Activated T-cell treated with anti-CD3 and anti-CD28 coated beads, Interleukin-2, amount 50 U/mL, for 1 hour (primary cell): ENCODE measurements at places on chromosomes 2 and 18.

DNA sequence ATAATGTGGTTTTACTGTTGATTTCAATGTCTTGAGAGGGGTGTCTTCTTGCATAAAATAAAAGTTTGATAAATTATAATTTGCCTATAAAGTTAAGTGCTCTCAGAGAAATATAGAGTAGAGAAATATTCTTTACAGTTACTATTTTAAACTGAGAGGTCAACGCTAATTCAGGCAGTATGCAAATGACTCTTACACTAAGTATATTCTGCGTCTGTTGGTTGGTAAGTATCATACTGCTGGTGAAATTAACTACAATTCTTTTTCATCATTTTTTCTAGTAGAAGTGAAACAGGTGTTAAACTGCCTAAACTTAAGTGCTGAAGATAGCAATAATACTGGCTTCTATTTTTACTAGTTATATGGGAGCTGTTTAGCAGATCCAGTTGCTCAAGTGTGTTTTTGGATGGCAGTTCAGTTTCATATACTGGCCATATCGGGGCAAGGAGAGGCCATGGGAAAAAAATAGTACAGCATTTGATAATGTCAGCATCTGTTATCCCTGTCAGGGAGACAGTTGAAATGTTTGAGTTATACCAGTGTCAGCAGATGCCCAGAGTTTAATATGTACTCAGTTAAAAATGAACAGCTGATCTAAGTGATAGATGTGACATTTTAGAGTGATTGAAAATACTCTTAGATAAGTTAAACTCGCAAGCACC lies 86.2 kb downstream of the MIB1 start:
- no peak for DNase-seq

- DNase-seq = no peak
Measured at GRCh38 chr18:56575819-56576663, 62.4 kb downstream of the TXNL1 start.

- no peak for DNase-seq
Measured at GRCh38 chr2:158357699-158358098, 98.9 kb downstream of the CCDC148 start.

- no peak for DNase-seq
Measured at GRCh38 chr18:44818668-44819403, 138.1 kb downstream of the SETBP1 start.

- no peak for DNase-seq
Measured at GRCh38 chr2:208686665-208687064, 280.1 kb downstream of the PTH2R start.

GRCh38 chr2:38427936-38428335 lies 50.9 kb upstream of the ATL2 start:
- no peak for DNase-seq

DNA sequence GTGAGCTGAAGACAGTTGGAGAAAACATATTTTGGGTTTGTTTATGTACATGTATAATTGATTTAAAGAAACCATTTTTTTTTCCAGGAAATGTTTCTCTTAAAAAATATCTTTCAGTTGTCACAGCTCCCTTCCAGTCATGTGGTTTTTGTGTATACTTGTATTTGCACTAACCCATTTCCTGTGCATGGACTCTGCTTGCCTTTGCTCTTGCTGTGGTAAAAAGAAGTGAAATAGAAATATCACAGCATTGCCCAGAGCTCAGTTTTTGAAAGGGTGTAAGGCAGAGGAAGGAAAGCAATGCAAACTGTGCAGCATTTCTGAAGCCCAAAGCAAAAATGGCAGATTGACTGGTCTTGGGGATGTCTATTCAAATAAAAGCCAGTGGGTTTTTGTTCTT lies 10.4 kb upstream of the DOCK10 start:
- DNase-seq = no peak

GRCh38 chr18:48855422-48856377 lies 95.1 kb downstream of the SMAD7 start:
- no peak for DNase-seq

GRCh38 chr2:72914589-72915319 lies 2.6 kb upstream of the EMX1 start:
- DNase-seq = no peak

GRCh38 chr2:227360351-227360750 lies 18.8 kb downstream of the TM4SF20 start:
- DNase-seq = no peak

DNA sequence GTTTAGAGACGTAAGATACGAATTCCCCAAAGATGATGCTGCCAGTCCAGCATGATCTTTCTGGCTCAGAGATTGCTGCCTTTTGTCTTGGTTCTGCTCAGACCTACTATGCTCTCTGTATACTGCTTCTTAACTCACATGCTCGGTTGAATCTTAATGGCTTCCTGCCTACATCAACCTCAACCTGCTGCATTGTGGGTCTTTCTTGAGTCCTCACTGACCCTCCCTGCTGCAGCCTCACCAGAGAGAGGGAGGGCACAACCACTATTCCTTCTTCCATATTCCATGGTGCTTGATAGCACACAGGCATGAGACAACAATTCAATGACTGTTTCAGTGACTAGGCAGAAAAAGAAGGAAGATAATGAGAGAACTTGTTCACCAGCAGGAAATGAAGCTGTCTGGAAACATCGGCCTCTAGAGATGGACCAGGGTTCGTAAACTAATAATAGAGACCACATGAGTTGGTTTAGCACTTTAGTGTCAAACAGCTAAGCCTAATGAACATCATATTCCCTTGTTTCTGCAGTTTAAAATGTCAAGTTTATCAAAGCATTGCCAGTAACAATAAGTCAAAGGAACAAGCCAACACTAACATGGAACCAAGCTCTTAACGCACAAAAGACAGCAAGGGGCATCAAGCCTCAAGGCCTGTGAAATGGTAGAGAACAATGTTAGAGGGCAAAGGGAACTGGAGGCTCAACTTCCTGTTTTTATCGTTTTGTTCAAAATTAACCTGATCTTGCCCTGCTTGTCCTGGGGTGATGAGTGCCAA lies 333.9 kb downstream of the PDE11A start:
- DNase-seq = no peak

GRCh38 chr2:42009657-42010580 lies 37.9 kb upstream of the PKDCC start:
- no peak for DNase-seq

GRCh38 chr18:23798249-23798648 lies 109.0 kb downstream of the LAMA3 start:
- no peak for DNase-seq

DNA sequence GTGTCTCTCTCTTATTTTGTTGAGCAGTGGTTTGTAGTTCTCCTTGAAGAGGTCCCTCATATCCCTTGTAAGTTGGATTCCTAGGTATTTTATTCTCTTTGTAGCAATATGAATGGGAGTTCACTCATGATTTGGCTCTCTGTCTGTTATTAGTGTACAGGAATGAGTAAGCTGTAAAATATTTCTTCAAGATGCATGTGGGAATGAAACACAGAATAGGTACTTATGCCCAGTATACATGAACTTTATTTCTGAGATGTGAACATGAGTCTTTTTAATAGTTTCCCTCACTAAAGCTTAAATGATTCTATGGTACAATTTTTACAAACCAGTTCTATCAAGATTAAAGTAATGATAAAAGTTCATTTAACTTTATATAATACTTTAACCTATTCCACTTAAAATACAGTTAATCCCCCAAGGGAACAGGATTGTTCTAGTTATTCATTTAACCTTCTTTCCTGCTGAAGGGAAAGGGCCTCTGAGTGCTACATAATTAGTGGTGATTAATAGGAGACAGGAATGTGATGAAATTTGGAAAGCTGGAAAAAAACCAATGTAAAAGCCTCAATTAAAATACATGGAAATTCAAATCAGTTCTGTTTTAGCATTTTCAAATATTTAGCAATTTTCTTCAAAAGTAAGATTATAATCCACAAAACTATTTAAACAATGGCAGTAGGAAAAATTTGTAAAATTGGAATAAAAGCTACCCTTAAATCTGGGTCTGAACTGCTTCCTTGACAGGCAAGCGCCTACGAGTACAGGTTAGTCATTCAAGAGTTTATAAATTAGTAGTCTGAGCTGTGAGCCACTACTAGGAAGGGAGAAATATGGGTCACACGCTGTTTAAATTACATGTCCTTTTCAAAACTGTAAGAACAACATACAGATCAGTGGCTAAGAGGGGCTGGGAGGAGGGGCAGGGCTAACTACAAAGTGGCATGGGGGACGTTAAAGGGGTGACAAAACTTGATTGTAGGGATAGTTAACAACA lies 28.9 kb downstream of the SPIRE1 start:
- no peak for DNase-seq

DNA sequence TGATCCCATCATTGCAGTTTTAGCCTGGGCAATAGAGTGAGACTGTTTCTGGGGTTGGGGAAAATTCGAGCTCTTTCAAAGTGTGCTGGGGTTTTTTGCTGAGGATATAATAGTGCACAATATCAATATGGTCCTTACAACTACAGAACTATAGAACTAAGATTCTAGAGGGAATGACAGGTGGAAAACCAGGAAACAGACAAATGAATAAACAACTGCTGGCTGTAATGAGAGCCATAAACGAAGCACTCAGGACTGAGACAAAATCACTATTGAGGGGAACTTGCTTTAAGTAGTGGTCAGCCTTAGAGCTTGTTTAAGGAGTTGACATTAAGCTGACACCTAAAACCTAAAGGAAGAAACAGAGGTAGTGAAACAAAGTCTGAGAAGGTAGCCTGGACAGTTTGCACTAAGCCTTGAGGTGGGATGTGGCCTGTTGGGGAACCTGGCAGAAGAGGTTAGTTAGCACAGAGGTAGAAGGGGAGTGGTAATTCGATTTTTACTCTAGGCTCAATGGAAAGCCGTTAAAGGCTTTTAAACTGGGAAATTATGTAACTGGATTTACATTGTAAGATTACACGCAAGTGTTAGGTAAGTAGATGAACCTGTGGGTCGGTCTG lies 33.8 kb downstream of the LCLAT1 start:
- DNase-seq = no peak
